Activated CD4-positive, alpha-beta T cell treated with anti-CD3 and anti-CD28 coated beads for 4 hours (primary cell): ENCODE measurements at places on chromosomes 13 and 19.

GRCh38 chr19:54415208-54415900 is at the start of gene TTYH1:
Gene TTYH1 (plus strand): TSS chr19:54415464. CDS start chr19:54415553, 89 bp downstream.
- no peak for DNase-seq

- DNase-seq = no peak
Observed at GRCh38 chr19:48400018-48400742, 6.7 kb downstream of the GRIN2D start.

GRCh38 chr19:6213696-6214641 is 65.8 kb downstream of the MLLT1 start:
- no peak for DNase-seq

- no peak for DNase-seq
Observed at GRCh38 chr19:46608581-46609345, 7.6 kb downstream of the CALM3 start.

DNA sequence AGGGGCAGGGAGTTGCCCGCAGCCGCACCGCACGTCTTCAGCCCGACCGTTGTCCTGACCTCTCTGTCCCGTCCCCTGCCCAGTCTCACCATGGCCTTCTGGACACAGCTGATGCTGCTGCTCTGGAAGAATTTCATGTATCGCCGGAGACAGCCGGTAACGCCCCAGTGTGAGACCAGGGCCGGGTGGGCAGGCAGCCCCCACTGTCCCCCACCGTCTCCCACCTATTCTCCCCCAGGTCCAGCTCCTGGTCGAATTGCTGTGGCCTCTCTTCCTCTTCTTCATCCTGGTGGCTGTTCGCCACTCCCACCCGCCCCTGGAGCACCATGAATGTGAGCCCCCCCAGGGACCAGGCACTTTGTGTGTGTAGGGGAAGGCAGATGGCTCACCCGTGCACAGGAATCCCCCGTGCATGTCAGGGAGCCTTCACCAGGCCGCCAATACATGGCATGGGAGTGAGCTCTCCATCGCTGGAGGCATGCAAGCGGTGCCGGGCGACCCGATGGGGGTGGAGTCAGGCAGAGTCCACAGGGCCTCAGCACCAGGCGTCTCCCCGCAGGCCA is 1.4 kb downstream of the ABCA7 start:
- no peak for DNase-seq

- DNase-seq = peak; percentile 33
Observed at GRCh38 chr19:3471954-3472655, 8.2 kb downstream of the SMIM24 start.

GRCh38 chr19:16327911-16328823 is 3.5 kb downstream of the KLF2 start:
- peak; percentile 39 for DNase-seq
